ENCODE measurements at places on chromosomes 5 and 9.

- no peak for DNase-seq
Measured at GRCh38 chr9:117555964-117556629, 141.2 kb upstream of the ASTN2 start.

GRCh38 chr9:133786907-133787753 lies 49.0 kb upstream of the SARDH start:
- DNase-seq, result no peak

DNA sequence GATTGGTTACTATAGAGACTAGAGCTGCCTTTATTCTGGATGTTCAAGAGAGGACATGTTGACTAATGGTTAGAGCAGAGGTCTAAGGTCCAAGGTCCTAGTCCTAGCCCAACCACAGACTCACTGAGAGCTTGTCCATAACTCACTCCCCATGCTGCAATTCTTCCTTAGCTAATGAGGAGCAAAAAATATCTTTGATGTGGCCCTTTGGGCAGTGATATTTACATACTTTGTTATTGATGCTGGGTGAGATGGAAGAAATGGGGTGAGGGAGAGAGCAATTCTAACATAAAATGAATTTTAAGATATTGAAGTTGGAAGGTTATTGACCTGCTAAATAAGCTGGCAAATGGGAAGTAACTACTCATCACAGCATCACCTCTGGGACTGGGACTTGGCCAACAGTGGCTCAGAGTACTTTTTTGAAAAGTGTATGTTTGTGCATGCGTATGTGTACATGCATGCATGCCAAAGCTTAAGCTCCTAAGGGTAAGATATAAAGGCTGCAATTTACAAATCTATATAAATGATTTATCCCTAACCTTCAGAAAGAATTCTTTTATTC lies 58.0 kb upstream of the ANKRD55 start:
- DNase-seq, result no peak

DNA sequence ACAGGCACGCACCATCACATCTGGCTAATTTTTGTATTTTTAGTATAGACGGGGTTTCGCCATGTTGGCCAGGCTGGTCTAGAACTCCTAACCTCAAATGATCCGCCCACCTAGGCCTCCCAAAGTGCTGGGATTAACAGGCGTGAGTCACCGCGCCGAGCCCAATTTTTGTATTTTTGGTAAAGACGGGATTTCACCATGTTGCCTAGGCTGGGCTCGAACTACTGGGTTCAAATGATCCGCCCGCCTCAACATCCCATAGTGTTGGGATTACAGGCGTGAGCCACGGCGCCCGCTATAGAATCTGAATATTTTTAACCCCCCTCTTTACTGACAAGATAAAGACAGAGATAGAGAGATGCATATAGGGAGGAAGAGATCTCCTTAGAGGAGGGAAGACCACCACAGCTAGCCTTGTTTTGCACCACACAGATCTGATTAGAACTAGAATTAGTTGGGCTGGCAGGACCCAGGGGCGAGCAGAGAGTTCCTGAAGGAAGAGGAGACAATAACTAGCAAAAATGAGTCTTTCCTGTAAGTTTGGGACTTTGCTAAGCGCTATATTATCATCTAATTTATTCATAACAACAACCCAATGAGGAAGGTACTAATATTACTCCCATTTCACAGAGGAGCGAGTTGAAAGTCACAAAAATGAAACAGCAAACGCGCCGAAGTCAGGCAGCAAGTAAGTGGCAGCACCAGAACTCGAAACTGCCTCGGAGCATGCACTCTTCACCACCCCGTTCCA lies 1.5 kb upstream of the ANKHD1 start:
- no peak for DNase-seq

GRCh38 chr5:87079219-87079618 lies 188.5 kb upstream of the RASA1 start:
- no peak for DNase-seq

- no peak for DNase-seq
Measured at GRCh38 chr5:72122602-72123001, 15.3 kb downstream of the MAP1B start.

GRCh38 chr5:53095931-53096525 lies 13.5 kb downstream of the MOCS2 start:
- DNase-seq, result peak; percentile 35

GRCh38 chr5:138901716-138902115 lies 26.6 kb upstream of the LRRTM2 start:
- no peak for DNase-seq

DNA sequence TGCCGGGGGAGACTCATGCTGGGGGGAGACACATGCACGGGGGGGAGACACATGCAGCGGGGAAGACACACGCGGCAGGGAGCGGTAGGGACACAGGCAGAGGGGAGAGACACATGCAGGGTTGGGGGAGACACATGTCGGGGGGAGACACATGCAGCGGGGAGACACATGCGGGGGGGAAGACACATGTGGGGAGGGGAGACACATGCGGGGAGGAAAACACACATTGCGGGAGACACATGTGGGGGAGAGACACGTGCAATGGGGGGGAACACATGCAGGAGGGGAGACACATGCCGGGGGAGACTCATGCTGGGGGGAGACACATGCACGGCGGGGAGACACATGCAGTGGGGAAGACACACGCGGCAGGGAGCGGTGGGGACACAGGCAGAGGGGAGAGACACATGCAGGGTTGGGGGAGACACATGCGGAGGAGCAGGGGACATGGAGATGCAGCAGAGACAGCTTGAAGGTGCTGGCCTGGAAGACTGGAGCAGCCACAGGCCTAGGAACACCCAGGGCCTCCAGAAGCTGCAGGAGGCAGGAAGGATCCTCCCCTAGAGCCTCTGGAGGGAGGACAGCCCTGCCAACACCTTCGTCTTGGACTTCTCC lies 20.3 kb upstream of the OLFM1 start:
- no peak for DNase-seq

- no peak for DNase-seq
Measured at GRCh38 chr5:180334751-180335613, 18.2 kb downstream of the GFPT2 start.

- DNase-seq, result no peak
Measured at GRCh38 chr5:120769312-120769872, 305.3 kb downstream of the PRR16 start.

DNA sequence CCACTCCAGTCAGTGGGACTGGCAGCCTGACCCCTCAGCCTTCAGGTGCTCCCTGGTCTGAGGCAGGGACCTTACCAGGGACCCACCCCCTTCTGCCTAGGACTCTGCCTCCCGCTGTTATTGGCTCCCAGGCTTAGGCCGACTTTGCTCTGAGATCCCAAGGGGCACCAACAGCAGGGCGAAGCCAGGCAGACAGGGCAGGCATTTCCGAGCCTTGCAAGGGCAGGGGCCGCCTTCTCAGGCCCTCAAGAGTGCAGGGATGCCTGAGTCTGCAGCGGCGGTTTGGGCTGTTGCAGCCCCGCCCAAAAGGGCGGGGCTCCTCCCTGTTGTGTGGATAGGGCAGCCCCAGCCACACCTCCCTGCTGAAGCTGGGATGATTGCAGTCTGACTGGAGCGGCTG lies 644.6 kb downstream of the PRR16 start:
- DNase-seq, result no peak

GRCh38 chr5:80399526-80400239 lies 8.2 kb upstream of the ZFYVE16 start:
- no peak for DNase-seq

DNA sequence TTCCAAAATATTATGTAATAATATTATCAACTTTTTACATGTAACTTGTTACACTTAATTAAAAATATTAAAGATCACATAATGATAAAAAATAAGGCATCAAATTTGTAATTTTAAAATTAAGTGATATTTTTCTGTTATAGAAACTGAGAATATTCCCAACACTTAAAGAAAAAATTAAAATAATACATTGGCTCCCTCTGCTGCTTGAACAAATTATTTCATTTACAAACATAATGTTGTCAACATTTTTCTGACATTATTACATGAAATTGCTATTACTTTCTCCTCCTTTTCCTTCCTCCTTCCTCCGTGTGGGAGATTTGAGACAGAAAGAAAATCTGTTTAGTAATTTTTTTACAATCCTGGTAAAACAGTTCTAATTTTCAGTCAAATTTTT lies 42.3 kb downstream of the RNF180 start:
- no peak for DNase-seq

DNA sequence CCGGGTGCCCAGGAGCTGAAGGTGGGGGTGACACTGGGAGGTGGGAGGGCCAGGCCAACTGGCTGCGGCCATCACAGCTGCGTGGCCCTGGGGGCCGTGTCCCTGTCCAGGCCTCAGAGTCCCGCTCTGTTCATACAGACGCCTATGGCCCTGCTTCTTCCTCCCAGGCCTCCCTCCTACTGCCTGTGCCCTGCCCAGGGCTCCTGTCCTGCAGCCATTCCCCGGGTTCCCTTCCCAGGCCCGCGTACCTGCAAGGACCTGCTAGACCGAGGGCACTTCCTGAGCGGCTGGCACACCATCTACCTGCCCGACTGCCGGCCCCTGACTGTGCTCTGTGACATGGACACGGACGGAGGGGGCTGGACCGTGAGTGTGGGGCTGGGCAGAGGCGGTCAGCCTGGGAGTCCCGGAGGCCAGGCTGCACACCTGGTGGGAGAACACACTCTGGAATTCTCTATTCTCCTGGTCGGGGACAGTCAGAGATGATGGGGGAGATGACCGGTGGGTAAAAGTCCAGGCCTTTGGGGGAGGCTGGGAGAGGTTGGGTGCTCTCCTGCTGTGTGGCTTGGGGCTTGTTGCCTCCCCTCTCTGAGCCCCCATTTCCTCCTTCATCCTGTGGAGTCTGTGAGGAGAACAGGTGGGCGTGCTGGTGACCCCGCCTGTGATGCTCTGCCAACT lies 4.5 kb downstream of the FCN2 start:
- no peak for DNase-seq

- no peak for DNase-seq
Measured at GRCh38 chr9:77176106-77176505, 1.2 kb upstream of the VPS13A start.

DNA sequence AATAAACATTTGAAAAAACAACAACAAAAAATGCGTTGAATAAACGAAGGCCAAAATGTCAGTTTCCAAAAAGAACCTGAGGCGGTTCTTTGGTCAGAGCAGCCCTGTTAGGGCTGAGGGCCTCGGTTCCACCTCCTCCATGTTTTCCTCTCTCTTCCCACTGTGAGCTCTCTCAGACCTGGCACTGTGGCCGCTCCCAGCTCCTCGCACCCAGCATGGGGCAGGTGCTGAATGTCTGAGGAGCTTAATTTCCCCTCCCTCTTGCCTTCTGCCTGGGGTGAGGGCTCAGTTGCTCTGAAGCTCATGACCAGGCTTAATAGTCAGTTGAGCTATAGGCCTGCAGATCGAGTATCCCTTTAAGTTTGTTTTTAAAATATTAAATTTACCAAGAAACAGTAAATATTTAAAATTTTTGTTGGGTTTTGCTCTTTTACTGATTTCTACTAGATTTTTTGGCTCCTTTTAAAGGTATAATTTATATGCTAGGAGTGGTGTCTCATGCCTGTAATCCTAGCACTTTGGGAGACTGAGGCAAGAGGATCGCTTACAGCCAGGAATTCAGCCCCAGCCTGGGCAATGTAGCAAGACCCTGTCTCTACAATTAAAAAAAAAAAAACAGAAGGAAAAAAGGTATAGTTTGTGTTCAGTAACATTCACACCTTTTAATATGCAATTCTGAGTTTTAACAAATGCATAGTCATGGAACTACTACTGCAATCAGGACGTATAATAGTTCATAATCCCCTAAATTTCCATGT lies 28.1 kb downstream of the DAPK1 start:
- DNase-seq, result no peak

DNA sequence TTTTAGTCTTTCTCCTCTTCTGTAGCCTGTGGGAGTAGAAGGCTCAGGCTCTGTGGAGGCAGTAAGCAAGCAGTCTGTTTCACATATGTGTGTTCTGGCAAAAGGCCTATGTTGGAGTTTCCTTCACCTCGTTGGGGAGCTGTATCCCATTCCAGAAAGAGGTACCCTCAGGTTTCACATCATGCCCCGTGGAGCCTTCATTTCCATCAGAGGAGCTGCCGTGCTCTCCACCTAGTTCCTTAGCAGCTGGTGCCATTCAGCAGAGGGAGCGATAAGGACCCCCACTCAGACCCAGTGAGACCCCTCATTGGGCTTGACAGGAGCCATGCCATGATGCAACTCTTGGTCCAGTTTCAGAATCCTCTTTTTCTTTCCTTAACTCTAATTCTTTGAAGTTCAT lies 50.6 kb upstream of the ANGPTL2 start:
- no peak for DNase-seq

- no peak for DNase-seq
Measured at GRCh38 chr5:157816682-157817386, 42.1 kb downstream of the CLINT1 start.

- no peak for DNase-seq
Measured at GRCh38 chr9:27437652-27438373, 86.3 kb upstream of the IFNK start.

DNA sequence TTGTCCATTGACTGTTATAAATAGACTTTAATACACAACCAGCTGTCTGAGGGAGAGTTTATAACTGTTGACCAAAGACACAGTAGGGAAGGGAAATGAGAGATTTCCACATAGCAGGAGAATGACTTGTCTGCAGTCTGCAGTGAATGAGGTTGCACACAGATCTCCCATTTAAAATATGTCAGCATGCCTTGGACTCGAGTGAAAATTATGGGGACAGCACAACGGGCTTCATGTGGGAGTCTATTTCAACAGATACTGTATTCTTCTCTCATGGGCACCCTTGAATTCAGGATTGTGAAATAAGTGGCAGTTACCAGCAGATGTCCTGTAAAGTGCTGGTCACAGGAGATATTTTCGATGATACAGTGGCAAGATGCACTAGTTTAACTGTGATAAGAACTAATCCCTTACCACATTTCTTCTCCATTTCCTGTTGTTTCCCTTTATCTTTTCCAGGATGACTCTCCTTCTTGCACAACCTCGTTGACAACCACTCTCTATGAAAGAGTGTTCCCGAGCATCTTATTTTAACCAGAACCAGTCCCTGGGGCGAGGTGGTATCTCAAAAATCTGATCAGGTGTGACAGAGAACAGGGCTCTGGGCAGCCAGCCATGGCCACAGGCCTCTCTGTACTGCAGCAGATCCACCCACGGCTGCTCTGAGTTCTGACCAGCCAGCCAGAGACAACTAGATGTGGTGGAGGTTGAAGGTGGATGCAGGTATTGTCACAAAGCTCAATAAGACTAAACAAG lies 51.5 kb upstream of the MAP3K1 start:
- DNase-seq, result peak; percentile 50

- no peak for DNase-seq
Measured at GRCh38 chr5:112366987-112367386, 52.1 kb downstream of the EPB41L4A start.

DNA sequence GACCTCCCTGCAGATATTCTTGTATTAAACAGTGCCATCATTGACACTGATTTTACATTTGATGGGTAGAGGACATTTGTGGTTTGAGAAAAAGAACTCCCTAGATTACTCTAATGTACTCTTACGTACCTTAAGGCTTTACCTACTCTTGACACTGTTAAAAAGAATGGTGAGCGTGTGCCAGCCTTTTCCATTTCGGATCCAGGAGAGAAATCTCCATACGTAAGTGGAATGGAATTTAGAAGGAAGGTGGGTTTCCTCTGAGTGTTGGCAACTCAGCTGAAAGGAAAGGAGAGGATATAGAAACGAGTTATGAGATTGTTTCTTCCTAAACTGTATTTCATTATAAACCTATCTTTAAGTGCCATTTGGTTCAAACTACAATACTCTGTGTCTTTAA lies 40.9 kb downstream of the TNPO1 start:
- no peak for DNase-seq
